ENCODE measurements at places on chromosomes 2 and 18. TPM values are rescaled to one million over a fixed set of nuclear protein-coding genes. Genes with fewer than 3 reads are reported as not detected.
A peak's percentile ranks its signal among the peaks of the same experiment; 100 is the strongest.

DNA sequence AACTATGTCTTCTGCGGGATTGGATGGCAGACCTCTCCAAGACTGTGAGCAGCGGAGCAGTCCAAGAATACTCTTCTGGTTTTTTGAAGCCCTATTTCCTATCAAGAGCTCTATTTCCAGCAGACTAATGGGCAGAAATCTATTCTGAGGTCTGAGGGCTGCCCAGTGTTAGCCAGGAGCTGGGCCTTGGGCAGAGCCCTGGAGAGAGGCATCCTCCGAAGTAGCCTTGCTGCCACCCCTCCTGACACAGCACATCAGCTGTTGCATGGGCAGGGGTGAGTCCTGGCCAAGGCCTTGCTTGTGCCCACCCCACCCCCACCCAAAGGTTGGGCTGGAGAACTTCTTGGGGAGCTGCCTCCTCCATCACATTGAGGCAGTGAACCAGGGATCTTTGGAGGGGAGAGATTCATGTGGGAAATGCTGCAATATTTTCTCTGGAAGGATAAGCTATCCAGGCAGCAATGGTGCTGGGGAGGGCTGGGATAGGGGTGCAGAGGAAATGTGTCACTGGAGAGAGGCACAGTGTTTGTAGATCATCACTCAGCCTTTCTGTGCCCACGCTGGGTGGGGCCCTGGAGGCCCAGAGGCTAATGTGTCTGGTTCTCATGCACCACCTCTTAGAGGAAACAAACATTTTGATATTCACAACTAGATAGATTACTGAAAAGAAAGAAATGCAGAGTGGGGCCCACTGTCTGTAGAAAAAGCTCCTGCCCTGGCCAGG is 104.7 kb downstream of the VSNL1 start:
- DNase-seq = no peak

Gene HOXD9
- total RNA-seq = 19.8 TPM

- DNase-seq = no peak
Measured at GRCh38 chr2:218856167-218856895, 3.3 kb upstream of the WNT6 start.

- DNase-seq = peak; percentile 52
Measured at GRCh38 chr2:36356990-36357846, 1.6 kb downstream of the CRIM1 start.

Gene PLEK
- total RNA-seq = 3.7 TPM

Data from ureter (tissue), 1 donor.